T-cell (primary cell): ENCODE measurements at places on chromosomes 5 and 9.

GRCh38 chr5:178357121-178357521, 124.5 kb upstream of the PHYKPL start:
- DNase-seq = no peak

- no peak for DNase-seq
These were observed 1.4 kb downstream of the GNAQ start for GRCh38 chr9:78030296-78030552.

- DNase-seq = no peak
These were observed 86.8 kb downstream of the MAPKAP1 start for GRCh38 chr9:125620216-125620615.

- DNase-seq = no peak
These were observed 143.6 kb downstream of the MRPS30 start for GRCh38 chr5:44952376-44952775.

DNA sequence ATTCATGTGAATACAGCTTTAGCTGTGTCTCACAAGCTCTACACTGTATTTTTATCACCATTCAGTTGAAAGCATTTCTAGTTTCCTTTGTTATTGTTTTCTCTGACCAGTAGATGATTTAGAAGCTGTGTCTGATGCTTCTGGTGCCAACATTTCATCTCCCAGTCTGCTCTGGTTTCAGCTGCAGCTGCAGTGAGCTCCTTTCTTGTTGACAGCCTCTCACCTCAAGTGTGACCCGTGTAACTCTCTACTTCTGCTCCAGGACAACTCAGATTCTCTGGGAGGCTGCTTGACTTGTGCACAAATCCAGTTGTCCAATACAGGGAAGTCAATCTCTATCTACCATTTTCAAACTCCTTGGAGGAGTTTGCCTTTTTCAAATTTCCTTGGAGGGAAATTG, 504.8 kb downstream of the DIRAS2 start:
- DNase-seq = no peak

GRCh38 chr5:56440871-56441740, 208.0 kb upstream of the ANKRD55 start:
- no peak for DNase-seq

DNA sequence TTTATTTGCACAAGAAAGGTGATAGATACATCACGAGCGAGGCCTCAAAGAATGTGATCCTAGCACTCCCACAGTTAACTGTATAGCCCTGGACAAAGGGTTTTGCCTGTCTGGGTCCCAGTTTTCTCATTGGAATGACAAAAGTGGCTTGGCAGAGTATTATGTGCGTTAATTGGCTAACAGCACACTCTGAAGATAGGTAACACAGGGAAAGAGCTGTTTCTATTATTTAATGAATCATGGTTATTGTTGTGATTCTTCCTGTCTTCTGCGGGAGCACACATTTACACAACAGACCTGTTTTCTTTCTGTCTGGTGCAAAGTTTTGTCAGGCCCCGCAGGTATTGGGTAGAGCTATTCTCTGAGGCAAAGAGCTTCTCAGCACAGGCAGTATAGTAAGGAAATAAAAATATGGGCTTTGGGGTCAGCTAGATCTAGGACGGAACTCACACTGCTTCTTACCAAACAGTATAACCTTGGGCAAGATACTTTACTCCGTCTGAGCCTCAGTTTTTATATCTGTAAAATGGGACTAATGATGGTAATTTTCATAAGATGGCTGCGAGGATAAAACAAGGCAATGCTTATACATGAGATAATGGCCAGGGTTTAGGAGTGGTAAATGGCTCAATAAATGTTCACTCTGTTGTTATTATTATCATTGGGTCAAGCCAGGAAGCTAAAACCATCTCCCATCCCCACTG, 78.9 kb downstream of the PLAC8L1 start:
- no peak for DNase-seq

GRCh38 chr5:127056896-127057295, 16.4 kb downstream of the C5orf63 start:
- no peak for DNase-seq

DNA sequence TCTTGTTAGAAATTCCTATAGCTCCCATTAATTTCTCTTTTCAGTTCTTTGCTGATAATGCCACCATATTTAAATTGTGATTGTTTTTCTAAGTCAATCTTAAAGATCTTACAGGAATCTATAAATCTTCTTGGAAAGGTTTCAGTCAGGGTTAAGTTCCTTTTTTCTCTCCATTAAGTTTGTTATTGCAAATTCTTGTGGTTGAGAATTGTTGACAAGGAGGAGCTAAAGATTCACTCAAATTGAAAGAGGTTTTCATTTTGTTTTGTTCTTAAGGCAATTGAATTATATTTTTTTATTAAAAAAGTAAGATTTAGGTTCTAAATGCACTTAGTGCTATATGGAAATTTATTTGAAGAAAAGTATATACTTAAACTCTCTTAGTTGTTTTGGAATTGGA, 213.4 kb downstream of the PRR16 start:
- no peak for DNase-seq

GRCh38 chr5:33321026-33321425, 119.7 kb upstream of the TARS1 start:
- DNase-seq = no peak

- no peak for DNase-seq
These were observed 137.1 kb upstream of the ZNF366 start for GRCh38 chr5:72644296-72644695.

DNA sequence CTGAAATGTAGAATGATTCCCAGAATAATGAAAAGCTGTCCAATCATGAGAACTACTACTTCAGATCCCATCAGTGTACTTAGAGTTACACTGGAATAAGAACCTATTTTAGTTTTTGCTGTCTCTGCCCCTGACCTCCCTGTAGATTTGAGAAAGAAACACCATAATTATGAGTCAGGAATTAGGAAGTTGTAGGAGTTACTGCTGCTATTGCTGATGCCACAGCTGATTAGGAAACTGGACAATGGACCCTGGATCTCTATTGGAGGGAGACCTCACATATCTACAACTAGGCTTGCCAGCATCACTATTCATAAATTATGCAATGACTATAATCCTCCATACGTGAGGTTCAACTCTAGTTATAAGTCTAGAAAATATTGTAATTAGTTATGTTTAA, 48.8 kb upstream of the EDIL3 start:
- DNase-seq = no peak

- no peak for DNase-seq
These were observed 148.8 kb downstream of the MEF2C start for GRCh38 chr5:88734191-88734640.

DNA sequence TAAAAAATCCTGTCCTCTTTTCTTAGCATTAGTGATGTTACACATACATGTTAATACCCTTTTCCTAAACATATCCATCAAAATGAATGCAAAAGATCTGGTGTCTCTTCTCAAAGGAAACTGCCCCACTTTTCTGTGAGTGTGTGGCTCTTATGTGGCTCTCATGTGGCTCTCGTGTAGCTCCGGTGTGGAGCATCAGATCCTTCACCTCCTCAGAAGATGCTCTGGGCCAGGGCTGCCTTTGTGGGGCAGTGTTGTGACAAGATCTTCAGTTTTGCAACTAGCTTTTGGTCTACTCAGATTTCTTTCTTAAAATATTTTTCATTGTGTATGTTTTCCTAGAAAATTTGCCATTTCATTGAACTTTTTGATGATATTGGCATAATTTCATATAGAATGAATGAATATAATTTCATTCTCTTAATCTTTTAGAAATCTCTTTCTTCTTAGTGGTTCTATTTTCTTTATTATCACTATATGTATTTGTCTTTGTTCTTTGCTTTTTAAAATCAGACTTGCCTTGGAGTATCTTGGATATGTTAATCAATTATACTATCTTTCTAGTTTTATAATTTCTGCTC, 19.4 kb downstream of the GARNL3 start:
- peak; percentile 29 for DNase-seq

DNA sequence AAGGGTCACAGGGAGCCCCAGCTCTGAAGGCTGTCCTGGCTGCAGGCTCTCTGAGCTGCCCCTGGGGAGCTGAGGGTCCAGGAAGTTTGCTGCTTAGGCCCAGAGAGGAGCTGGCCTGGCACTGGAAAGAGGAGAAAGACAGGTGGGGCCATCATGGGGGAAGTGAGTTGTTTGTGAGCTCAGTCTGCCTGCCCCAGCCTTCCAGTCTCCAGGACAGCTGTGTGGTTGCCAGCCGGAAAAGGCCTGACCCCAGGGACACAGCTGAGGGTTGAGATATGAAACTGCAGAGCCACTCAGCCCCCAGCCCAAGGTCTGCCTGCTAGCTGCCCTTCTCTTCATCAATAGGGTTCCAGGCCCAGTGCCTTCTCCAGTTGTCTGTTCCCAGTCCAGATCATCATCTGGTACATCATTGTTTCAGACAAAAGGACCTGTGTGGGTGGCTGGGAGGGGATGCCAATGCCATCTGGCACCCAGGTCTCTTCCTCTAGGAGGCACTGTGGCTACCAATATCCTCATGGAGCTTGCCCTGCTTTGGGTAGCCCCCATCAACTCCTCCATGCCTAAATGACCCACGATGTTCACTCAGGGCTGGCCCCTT, 4.3 kb upstream of the DDX41 start:
- DNase-seq = no peak

GRCh38 chr9:127549751-127550150, 62.3 kb upstream of the STXBP1 start:
- no peak for DNase-seq

DNA sequence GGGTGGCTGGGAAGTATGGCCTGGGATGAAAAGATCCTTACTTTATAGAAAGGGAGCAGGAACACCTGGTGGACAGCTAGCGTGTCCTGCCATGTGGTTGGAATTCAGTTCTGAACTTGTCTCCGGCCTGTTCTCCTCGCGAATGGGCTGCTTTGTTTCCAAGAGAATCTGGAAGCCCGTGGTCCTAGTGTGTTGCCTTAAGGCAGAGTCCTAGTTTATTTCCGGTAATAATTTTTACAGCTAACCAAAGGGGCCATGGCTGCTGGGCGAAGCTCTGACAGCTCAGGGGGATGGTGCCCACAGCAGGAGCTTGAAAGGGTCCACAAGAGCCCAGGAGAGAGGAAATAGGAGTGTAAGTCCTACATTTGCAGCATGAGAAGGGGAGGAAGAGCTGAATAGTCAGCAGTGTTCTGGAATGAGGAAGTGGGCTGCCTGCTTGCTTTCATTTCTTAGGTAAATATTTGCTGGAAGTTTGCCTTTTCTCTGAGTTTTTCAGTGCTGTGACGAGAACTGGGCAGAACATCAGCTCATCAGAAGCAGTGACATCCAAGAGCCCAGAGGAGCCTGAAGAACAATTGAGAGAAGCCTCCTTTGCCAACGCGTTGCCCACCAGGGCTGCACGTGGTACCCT, 13.1 kb upstream of the IGFBPL1 start:
- no peak for DNase-seq

DNA sequence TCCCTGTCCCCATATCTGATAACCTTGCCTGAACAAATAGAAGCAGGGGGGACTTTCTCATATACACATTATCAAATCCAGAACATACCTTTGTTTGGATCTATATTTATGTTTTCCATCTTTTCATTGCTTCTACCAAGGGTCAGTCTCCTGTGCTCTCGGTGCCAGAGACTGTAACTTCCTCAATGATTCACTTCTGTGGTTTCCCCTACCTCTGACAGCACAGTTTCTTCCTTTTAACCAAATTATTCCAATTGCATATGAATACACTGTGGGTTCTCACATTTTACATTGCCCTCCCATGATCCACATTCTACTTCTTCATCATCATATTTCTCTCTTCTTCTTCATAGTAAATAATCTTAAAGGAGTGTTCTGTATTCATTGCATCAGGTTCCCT, 32.2 kb downstream of the NMUR2 start:
- DNase-seq = no peak

DNA sequence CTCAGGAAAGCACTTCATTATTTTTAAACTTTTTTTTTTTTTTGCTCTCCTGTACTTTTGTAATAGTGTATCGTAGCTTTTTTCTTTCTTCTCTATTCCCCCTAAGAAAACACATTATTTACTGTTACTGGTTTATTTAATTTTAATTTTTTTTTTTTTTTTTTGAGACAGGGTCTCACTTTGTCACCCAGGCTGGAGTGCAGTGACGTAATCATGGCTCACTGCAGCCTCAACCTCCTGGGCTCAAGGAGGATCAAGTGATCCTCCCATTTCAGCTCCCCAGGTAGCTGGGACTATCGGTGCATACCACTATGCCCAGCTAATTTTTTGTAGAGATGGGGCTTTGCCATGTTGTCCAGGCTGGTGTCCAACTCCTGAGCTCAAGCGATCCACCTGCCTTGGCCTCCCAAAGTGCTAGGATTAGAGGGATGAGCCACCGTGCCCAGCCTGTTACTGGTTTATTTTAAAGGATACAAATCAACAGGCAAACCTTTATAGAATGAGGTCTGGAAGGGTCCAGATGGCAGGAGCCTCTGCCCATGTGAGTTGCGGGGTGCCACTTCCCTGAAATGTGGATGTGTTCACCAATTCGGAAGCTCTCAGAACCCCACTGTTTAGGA, 49.0 kb upstream of the TNFSF15 start:
- no peak for DNase-seq

DNA sequence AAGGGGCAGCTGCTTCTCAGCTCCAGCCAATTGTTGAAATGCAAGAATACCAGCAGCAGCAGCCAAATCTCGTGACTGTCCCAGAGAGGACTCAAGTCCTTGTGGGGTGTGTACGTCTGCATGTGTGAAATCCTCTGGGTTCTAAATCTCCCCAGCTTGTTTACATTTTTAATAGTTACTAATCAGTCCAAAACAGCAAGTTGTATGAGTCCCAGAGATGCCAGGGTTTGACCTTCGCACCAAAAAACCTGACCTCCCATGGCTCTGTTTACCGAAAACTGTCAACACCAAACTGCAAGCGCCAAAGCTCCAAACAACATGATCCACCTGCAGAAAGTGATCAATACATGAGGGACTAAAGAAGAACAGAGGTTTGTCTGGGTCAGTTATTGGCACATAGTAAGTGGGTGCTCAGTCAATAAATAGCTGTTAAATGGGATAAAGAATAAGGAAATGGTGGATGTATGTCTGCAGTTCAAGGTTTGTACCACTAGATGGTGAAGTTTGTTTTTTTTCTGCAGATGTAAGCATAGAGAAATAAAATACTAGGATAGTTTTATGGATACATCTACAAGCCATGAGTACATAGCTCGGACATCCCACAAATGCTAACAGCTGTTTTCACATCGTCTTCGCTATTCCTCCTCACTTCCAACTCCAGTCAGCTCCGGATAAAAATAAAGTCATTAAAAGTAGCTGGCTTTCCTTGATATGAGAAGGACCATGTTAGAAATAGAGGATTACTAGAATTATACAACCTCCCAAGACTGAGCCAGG, 85.3 kb upstream of the ADRB2 start:
- no peak for DNase-seq

DNA sequence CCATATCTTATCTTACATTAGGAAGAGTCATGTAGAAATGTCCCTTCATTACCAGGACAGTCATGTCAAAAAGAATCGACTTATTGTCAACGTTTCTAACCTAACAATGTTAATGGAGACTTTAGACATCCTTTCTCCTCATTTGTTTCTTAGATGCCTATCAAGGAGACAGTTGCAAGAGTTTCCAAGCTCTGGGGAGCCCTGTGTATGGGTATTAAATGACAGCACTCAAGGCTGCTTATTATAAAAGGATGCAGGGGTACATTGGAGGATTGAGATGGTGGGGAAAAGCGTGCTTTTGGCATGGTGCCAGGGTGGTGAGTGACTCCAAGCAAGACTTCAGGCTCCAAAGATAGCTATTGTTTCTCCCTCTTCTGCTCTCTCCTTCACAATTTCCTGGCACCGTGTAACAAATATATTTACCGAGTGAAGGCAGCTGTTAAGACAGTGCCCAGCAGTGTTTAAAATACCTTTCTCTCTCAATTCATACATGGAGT, 461.3 kb upstream of the CLINT1 start:
- DNase-seq = no peak
